ENCODE measurements at places on chromosomes 16 and 17.
A peak's percentile ranks its signal among the peaks of the same experiment; 100 is the strongest.

GRCh38 chr16:2277466-2278271 is 9.7 kb upstream of the RNPS1 start:
- no peak for DNase-seq

GRCh38 chr16:57289391-57290257 is 5.2 kb upstream of the PLLP start:
- DNase-seq: no peak

GRCh38 chr17:81794509-81794908 is 9.4 kb upstream of the GCGR start:
- DNase-seq: no peak

GRCh38 chr17:57097832-57098421 is 12.9 kb downstream of the AKAP1 start:
- DNase-seq: no peak

DNA sequence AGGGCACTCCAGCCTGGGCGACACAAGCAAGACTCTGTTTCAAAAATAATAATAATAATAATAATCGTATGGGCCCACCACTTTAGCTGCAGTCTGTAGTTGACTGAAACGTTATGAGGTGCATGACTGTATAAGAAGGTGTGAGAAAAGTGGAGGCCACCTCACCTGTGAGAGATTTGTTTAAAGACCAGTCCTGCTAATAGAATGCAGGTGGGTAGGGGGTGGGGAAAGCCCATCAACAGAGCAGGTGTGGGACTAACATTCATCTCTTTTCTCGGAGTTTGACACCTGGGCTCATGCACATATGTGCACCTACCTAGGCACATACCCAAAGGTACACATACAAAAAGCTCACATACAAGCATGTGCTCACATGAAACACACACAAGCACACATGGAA is 68.0 kb upstream of the TOB1 start:
- DNase-seq: no peak

DNA sequence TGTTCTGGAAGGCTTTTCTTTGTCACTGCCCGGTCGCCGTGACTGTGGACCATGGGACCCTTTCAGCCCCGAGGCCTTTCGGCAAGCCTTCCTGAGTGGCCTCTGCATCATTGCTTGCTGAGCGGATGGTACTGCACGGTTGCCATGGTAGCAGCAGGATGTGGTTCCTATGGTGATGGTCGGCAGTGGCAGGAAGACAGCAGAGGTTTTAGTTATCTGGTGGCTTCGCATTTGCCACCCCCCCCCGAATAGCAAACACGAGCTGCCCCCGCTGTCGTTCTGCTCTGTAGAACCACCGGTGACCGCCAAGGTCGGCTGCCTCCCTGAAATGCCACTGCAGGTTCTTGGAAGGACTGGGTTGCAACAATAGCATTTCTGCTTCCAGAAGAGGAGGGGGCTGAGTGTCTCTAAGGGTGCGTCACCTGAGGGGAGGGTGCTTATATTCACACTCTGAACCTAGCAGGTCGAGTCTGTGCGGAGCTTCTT is 76.6 kb downstream of the CMIP start:
- no peak for DNase-seq

DNA sequence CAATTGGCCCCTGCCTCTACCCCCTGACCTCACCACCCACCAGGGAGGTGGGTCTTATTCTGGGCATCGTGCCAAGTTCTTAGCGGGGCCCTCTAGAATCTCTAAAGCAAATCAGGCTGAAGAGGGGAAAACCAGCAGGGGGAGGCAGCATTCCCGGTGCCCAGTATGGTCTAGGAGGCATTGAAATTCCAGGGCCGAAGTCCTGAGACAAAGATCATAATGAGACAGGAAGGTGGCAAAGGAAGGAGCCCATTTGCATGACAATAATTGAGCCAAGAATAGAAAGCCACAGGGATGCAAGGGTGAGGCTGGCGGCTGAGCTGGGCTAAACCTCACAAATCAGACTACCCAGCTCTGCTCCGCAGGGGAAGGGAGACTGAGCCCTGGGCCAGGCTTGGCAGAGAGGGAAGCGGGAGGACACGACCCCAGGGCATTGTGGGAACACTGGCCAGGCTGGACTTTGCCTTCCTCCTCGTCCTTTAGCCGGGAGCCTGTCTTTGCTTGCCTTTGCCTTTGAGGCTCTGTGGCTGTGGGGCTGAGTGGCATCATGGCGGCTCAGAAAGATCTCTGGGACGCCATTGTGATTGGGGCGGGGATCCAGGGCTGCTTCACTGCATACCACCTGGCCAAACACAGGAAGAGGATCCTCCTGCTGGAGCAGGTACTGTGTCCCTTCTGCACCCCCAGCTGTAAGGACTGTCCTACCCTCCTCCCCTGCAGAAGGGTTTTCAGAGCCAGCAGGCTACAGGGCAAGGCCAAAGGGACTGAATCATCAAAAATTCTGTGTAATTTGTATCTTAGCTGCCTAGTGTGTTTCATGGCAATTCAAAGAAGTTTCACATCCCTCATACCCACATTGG is at the start of gene PIPOX:
Gene PIPOX (plus strand): TSS at position 463 of the 860 bp plus-strand sequence. CDS start 85 bp downstream, at position 548.
- DNase-seq: peak; percentile 82

DNA sequence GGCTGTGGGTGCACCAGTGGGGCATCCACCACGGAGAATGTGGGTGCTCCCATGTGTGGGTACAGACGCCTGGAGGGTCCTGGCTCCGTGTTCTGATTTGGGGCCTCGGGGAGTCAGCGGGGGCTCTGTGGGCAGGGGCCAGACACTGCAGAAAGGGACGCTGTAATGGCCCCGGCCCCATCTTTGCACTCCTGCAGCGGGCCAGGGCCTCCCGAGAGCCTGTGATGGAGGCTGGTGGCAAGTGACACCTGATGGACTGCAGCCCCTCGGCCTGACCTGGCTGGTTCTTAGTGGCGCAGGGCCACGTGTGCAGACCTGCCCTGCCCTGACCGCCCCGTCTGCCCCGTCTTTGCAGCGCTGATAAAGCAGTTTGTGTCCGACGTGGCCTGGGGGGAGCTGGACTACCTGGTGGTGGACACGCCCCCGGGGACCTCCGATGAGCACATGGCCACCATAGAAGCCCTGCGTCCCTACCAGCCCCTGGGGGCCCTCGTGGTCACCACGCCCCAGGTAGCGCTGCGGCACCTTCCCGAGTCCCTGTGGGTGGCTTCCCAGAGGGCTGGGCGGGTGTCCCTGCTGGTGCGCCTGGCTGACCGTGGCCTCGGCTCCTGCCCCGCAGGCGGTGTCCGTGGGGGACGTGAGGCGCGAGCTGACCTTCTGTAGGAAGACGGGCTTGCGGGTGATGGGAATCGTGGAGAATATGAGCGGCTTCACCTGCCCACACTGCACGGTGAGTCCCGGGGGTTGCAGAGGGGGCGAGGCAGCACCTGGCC is 4.7 kb downstream of the NUBP2 start:
- no peak for DNase-seq
